ENCODE measurements at places on chromosomes 13 and 19.

DNA sequence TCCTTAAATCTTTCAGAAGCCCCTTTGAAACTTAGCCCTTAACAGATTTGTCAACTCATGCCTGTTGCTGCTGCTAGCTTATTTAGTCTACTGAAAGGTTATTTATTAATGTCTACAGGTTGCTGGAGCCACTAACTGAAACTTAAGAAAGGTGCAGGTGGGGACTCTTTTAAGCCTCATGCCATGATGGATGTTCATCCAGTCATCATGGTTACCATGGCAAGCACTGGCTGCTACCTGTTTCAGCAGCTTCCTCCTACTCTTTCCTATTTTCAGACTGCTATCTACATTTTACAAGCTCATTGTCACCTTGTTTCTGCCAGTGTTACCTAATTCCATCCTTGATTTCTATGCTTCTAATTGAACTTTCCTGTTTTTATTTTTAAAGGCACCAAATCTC, 27.1 kb downstream of the DGKH start:
- no peak for DNase-seq

DNA sequence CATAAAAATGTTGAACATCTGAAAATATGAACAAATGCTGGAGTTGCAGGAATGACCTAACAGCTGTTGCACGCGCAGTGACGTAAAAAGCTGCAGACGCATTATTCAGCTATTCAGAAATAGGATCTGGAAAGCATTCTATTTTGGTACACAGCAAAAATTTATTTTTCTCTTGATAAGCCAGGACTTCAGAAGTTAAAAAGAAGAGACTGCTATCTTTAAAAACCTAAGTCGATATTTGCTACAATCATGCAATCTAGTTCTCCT, 36.9 kb upstream of the STARD13 start:
- DNase-seq = no peak

GRCh38 chr19:10001899-10002298, 8.4 kb downstream of the COL5A3 start:
- DNase-seq = no peak

DNA sequence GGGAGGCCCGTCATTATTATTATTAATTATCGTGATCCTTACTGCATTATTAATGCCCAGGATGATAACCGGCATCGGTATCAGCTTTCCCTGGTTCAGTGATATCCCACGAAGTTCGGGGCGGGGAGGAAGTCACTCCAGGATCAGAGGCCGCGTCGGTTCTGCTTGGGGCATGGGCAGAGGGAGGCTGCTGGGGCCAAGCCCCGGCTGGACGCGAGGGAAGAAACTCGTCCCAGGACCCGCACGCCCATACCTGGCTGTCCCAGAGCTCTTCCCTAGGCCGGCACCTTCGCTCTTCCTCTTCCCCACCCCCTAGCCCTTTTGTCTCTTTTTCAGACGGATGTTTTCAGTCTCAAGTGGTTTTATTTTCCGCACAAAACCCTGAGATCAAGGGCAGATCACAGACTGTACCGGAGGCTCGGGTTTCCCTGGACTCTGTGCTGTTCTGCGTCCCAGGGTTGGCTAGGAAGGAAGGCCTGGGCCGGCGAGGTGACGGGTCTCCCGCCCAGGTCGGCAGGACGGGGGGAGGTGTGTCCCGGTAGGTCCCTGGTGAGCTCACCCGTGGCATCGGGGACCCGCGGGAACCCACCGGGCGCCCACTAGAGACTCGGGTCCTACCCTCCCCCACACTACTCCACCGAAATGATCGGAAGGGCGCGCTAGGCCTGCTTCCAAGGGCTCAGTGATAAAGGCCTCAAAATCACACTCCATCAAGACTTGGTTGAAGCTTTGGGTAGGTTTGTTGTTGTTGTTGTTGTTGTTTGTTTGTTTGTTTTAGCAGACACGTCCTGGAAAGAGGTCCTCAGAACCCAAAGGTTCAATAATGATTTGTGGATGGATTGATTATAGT, 7.9 kb downstream of the ZIC2 start:
- no peak for DNase-seq

DNA sequence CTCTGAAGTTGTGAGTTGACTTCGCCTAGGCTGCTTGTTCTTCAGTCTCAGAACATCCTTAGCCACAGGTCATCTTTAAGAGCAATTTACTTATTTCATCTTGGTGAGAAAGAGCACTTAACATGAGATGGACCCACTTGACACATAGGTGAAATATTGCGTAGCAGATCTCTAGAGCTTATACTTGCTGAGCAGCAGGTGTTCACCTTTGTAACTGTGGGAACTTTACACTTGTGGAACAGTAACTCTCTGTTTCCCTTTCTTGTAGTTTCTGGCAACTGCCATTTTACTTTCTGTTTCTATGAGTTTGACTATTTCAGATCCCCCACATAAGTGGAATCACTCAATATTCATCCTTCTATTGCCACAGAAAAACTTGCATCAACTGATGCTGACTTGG, 95.7 kb downstream of the SLC10A2 start:
- DNase-seq = no peak

- no peak for DNase-seq
These were observed 13.1 kb downstream of the DNM2 start for GRCh38 chr19:10730932-10731331.

DNA sequence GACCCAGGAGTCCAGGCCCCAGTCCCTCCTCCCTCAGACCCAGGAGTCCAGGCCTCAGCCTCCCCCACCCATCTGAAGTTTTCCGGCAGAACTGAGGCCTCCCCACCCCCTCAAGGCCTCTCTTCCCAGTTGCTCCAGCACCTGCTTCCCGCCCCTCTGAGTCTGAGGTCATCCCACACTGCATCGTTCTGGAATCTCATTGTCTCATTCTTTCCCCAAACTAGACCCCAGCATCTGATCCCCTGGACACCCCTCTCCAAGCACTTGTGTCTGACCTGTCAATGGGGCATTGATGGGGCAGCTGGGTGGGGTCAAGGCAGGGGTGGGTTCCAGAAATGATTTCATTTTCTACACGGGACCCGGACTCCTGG, 793 bp upstream of the SBK2 start:
- DNase-seq = no peak

GRCh38 chr13:100942742-100943141, 268.1 kb upstream of the TMTC4 start:
- DNase-seq = no peak

DNA sequence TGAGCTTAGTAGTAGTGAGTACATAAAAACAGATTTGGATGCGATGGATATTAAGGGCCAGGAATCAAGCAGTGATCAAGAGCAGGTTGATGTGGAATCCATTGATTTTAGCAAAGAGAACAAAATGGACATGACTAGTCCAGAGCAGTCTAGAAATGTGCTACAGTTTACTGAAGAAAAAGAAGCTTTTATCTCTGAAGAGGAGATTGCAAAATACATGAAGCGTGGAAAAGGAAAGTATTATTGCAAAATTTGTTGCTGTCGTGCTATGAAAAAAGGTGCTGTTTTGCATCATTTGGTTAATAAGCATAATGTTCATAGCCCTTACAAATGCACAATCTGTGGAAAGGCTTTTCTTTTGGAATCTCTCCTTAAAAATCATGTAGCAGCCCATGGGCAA, 11.4 kb downstream of the CHAMP1 start:
- DNase-seq = no peak

DNA sequence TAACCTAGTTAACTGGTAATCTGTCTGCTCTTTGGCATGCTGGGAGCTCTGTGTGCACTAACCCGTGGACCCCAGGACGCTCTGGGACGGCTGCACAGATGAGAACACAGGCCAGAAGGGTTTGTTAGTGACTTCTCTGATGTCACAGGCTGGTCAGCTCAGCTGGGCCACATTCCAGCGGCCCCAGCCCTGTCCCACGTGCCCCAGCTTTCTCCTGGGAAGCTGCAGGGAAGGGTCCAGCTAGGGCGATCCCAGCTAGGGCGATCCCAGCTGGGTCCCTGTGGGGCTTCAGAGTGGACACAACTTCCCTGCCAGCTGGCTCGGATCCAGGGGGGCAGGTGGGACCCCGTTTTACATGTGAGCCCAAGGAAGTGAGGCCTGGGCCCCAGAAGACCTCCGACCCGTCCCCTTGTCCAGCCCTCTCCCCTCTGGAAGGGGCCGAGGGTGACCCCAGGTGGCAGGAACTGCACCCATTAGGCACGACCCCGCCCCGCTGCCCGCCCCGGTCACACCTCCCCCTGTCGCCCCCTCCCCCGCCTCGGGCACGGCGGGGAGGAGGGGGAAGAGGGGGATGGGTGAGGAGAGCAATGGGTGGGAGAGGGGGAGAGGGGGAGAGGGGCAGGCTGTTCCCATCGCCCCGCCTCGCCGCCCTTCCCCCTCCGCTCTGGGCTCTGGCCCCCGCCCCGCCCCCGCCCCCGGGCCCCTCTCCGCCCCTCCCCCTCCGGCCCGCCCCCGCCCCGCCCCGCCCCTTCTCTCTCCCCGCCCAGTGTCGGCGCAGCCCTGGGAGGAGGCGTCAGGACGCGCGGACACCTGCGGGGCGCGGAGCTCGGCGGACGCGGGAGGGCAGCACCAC, 75.2 kb upstream of the MCF2L start:
- DNase-seq = no peak

DNA sequence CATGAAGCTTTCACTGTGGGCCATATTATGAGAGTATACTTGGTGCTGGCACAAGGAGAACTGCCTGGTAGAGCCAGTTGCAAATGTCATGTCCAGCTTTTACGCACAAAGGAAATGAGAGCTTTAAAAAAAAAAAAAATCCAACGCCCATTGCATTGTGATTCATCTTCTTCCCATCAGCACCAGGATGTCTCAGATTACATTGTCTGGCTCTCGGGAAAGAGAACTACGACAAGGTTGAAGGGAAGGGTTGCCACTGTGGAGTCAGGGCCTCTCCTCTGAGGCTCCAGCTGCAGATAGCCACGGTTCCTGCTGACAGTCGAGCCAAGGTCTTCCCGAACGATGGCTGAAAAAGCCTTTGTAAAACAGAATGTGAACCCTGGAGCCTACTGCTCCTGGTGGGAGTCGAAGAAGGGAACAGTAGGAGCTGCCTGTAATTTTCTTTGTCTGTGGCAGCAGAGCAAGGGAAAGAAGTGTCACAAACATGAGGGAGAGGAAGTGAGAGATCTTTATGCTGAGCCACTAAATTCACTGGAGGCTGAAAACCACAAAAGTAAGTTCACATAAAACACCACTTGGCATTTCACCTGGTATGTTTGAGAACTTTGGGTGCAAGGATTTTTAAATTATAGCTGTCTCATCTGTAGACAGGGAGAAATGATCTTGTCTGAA, 704.7 kb downstream of the DIAPH3 start:
- no peak for DNase-seq

DNA sequence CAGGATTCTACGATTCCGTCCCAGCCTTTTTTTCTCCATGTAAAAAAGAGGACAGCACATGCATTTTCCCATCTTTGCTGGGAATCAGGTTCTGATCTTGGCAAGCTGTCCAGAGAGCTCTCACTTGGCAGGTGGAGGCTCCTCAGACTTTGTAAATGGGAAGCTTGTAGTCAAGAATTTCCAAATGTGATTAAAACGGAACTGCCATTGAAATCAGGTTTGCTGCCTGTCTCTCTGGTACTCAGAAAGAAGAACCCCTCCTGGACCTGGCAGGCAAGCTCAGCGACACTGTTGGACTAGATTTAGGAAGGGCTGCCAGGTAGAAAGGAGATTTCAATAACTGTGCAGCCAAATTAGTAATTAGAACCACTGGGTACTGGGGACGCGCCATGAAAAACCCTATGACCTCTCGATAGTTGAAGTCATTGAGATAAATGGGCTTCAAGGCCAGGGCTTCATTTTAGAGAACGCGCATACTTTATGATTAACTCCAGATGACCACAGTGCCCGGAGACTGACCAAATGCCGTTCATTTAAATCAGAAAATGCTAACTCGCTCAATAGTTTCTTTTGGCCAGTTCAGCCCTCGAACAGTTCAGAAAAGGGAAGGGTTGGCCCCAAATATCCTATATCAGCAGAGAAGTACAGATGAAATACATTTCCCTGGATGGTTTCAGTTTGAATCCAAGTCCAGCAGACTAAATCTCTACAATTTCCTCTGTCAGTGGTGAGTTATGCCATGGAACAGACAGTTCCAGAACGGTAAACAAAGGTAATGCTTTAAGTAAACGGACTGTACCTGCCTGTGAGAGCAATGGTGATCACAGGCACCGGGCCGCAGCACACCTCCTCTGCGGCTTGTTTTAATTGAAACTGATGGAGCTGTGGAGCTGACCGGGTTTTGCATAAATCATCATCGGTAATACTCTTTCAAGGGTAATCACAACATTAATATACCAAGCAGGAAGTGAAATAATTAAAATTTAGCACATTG, 517.4 kb downstream of the RFC3 start:
- no peak for DNase-seq
